Stimulated activated CD4-positive, alpha-beta T cell treated with anti-CD3 and anti-CD28 coated beads, Interleukin-12 subunit alpha, Interleukin-12 subunit beta, amount 100 ng/mL, for 24 hours (primary cell): ENCODE measurements at places on chromosomes 12 and 14.

- DNase-seq, result no peak
Observed at GRCh38 chr14:21999402-21999801, 325.8 kb upstream of the OR4E1 start.

- DNase-seq, result no peak
Observed at GRCh38 chr12:77796775-77797174, 33.9 kb upstream of the NAV3 start.

DNA sequence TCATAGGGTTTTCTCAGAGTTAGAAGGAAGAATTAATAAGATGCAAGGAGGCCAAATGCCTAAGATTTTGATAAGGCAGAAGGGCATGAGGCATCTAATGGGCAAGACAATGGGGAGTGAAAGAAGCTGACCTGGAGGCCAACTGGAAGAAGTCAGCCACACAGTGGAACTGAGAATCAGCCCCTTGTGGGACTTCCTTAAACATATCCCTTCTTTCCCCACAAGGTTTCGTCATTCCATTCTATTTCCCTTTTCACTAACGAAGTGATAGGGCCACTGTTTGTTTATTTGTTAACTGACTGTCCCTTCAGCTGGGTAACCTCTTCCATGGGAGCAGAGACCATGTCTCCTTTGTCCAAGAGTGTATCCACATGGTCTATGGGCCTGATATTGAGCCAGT is 86.2 kb downstream of the HELB start:
- DNase-seq, result no peak

DNA sequence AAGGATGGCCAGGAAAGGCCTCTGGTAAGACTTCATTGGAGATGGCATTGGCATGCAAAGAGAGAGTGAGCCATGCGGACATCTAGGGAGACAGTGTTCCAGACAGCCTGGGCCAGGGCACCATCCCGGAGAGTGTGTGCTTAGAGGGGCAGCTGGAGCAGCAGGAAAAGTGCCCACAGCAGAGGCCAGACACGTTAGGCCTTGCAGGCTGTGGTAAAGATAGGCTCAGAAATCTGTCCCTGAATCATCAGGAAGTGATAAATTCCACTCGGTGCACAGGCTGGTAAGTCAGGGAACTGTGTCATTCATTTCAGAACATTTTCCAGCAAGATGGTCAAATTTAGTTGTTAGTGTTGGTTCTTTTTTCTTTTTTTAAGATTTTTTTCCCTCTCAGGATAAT is 8.8 kb downstream of the GALNT16 start:
- no peak for DNase-seq

DNA sequence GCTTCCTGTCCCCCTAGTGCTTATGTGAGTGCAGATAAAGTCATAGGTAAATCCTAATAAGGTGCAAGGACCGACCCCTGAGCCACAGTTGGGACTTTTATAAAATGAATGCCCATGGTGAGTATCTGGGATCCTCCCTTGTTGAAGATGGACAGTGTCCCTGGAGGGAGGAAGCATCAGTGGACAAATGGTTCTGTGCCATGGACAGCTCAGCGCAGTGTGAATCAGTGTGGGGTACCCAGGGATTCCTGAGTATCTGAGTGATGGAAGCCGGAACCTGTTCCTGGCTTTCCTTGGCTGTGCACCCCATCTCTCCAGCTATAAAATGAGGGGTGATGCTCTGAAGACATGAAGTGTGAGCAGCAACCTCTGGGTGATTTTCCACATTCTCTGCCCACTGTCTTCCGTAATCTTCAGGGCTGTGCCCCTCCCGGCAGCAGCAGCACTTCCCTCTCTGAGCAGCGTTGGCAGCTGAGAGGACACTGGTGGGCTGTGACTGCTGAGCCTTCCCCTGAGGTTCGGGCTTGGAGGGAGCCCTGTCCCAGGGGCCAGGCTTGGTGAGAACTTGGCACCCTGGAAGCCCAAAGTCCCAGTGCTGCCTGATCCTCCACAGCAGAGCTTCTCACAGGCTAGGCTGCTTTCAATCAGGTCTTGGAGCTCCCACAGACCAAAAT is 25.0 kb downstream of the VCPKMT start:
- DNase-seq, result no peak

DNA sequence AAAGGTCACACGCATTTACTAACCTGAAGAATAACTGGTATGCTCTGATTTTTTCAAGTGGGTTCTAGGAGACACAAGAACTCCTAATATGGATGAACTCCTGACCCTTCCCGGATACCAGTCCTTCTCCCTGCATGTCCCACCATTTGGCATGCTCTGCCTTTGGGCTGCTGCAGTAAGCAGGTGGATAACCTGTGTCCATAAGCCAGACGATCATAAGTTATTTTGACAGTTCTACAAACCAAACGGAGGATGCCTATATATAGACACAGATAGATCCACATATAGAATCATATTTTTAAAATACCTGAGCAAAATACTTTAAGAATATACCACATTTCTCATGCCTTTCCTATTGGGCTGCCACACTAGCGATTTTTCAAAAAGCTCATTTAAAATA is 49.4 kb downstream of the TMTC1 start:
- no peak for DNase-seq

- no peak for DNase-seq
Observed at GRCh38 chr12:63382930-63383329, 231.9 kb upstream of the AVPR1A start.

GRCh38 chr12:42611571-42612230 is 22.2 kb upstream of the PRICKLE1 start:
- no peak for DNase-seq

DNA sequence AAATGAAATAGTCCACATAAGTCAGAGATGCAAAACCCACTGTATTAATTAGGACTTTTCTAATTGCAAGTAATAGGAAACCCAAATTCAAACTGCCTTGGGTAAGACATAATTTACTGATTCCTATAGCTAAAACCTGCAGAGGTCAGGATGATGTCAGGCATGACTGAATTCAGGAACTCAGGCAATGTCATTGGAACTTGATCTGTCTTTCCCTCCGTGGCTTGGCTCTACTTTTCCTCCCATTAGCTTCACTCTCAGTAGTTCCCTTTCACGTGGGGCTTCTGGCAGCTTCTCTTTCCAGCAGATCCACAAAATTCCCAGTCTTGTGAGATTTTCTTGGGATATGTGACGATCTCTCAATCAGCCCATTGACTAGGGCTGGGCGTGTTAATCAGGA is 2.4 kb upstream of the JDP2 start:
- no peak for DNase-seq

DNA sequence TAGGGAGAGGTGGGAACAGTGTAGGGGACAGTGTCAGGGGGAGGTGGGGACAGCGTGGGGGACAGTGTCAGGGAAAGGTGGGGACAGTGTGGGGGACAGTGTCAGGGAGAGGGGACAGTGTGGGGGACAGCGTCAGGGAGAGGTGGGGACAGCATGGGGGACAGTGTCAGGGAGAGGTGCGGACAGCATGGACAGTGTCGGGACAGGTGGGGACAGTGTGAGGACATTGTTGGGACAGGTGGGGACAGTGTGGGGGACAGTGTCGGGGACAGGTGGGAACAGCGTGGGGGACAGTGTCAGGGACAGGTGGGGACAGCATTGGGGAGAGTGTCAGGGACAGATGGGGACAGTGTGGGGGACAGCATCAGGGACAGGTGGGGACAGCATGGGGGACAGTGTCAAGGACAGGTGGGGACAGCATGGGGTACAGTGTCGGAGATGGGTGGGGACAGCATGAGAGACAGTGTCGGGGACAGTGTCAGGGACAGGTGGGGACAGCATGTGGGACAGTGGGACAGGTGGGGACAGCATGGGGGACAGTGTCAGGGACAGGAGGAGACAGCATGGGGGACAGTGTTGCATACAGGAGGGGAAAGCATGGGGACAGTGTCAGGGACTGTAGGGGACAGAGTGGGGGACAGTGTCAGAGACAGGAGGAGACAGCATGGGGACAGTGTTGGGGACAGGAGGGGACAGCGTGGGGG is 139.0 kb downstream of the TMEM121 start:
- no peak for DNase-seq

- DNase-seq, result no peak
Observed at GRCh38 chr14:85533023-85533860, 3.3 kb downstream of the FLRT2 start.

DNA sequence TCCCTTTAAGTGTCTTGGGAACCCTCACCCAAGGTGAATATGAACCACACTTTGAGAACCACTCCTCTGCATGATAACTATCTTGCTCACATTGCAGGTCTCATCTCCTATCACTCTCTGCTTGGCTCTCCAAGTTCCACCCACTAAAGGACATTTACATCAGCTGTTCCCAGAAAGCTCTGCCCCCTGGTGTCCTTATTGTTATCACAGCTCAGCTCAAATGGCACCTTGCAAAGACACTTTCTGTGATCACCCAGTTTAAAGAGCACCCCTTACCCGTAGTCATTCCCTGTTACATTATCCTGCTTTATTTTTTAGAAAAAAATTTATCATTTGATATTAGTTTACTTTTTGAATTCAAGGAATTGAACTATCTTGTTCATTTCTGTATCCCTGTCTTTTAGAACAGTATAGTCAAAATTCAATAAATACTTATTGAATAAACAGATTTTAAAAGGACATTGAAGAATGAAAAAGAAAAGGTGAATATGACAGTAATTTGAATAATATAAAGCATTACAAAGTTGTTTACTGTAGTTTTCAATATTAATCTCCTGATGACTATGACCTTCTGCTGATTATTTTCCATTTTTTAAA is 20.5 kb upstream of the GUCY2C start:
- no peak for DNase-seq

DNA sequence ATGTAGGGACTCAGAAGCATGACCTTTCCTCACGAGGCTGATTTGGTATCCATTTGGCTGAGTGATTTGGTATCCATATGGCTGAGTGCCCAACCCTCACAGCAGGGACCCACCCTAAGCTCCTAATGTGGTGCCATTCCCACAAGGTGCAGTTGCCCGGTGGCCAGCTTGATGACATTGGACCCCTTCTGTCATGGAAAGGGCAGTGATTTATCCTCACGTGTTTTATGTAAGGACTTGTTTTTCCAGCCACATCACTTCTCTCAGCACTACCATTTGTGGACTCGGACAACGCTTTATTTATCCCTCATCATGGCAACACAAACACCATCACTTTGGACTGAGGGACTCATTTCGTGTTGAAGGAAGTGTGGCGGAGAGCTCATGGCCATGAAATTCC is 8.5 kb upstream of the CDC42BPB start:
- no peak for DNase-seq

DNA sequence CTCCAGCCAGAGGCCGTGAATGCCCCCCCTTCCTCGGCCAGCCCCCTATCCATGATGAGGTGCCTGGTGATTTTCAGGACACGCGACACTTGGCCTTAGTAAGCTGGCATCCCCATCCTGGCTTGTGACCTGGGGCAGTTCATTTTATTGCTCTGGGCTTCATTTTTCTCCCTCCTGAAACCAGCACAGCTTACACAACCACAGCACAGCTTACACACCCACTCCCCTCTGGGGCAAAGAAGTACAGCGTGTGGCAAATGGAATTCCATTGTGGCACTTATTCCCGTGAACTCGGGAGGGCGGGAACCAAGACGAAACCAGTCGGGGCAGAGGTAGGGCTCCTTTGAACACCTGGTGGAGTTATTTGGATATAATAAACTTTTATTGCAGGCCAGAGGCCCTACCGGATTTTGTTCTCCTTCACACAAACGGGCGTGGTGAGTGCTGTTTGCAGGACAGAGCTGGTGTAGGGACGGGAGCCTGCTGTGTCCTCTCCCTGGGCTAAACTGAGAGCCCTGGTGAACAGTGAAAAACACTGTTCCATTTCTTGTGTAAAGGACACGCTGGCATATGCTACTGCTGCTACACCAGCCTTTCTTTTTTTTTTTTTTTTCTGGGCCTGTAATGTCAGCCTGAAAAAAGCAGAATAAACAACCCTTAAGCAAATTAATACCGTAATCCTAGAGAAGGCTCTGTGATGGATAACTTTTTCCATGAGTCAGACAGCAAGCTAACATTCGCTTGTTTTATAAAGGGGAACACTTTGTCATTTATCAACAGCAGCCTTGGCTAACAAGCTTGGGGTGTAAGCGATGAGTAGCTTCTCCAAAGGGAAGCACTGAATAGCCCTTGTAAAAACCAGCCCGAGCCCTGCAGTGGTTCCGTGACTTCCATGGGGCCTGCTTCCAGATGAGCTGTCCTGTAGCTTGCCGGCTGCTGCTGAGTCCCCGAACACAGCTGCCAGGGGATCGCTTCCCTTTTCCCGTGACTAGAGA is 29.3 kb downstream of the CD9 start:
- DNase-seq, result no peak

GRCh38 chr12:76679778-76680177 is 84.1 kb upstream of the ZDHHC17 start:
- DNase-seq, result no peak

GRCh38 chr14:69635981-69636639 is 24.7 kb downstream of the SUSD6 start:
- DNase-seq, result no peak

GRCh38 chr12:2555487-2556082 is 239.2 kb upstream of the FKBP4 start:
- DNase-seq, result no peak

- DNase-seq, result no peak
Observed at GRCh38 chr12:30882706-30883105, 43.8 kb upstream of the TSPAN11 start.

- no peak for DNase-seq
Observed at GRCh38 chr12:122688291-122688690, 14.9 kb downstream of the HCAR2 start.

GRCh38 chr12:2312175-2312574 is 259.4 kb downstream of the CACNA1C start:
- no peak for DNase-seq

- DNase-seq, result no peak
Observed at GRCh38 chr12:119676022-119676421, 8.1 kb downstream of the PRKAB1 start.

DNA sequence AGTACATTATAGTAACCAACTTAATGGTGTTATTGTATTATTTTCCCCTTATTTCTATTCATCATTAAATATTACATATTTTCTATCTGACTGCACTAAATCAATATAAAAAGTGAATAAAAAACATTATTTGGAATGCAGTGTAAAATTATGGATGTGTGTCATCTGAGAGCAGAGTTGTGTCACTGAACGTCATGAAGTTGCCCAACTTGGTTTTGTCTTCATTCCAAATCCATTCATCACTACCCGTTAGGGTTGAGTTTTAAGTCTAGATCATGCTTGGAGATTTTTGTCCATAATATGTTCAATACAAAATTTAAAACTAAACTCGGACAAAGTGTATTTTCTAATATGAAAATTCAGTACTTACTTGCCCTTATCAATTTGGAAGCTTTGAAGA is 16.1 kb downstream of the KLRF1 start:
- DNase-seq, result no peak
